ENCODE measurements at places on chromosomes 4 and X.

- no peak for DNase-seq
Measured at GRCh38 chrX:107199491-107199890, 6.7 kb downstream of the NUP62CL start.

DNA sequence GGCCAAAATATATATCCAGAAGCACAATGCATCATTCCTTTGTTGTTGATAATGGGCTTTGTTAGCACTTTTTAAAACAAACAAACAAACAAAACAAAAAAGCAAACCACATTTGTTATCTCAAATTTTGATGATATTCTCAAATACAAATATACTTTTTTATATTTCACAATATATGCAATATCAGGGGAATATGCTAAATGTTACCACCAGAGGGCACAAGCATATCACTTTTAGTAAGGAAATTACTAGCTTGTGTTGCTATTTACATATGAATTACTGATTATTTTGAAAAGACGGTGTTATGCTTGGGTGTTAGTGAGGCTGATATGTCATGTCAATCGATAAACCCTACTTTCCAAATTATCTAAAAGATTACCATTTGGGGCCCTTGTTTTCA lies 29.1 kb downstream of the RIPPLY1 start:
- no peak for DNase-seq

GRCh38 chrX:40172401-40173142 lies 74.8 kb upstream of the BCOR start:
- no peak for DNase-seq

DNA sequence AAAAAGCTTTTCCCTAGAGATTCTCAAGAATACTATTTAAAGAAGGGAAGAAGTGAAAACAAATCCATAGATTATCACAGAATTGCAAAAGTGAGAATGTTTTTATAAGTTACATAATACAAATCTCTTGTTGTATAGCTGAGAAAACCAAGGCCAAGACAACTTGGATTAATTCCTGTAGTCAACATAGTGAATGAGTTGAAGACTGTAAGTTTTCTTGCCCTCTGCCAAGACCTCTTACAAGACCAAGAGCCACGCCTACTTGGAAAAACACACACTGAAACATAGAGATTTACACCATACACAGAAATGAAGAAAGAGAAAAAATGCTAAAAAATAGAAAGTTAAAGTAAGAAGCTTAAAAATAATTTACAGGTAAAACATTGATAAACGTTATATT lies 2024.0 kb downstream of the PCDH7 start:
- DNase-seq: no peak

DNA sequence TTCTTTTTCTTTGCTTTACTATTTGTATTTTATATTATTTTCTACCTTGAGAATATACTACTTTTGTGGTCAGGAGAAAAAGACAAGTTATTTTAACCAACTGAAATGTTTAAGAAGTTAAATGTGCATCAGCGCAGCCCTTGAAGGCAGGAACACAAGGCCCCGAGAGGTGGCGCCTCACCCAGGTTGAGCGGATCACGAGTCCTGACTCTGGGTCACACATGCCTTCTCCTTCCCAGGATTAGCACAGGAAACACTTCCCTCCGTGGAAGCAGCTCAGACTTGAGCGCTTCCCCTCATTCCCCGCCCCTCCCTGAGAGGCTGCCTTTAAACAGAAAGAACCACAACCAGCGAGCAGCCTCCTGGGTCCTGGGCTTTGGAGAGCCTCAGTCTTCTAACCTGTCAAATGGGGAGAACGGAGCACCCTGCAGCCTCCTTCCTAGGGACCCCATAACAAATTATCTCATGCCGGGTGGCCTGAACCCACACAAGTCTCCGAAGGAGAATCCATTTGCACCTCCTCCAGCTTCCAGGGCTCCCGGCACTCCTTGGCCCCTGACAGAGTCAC lies 217.6 kb downstream of the AFAP1 start:
- DNase-seq: no peak

GRCh38 chrX:19883878-19884277 lies 3.5 kb downstream of the SH3KBP1 start:
- no peak for DNase-seq

- DNase-seq: no peak
Measured at GRCh38 chr4:32574803-32575202, 1854.6 kb downstream of the PCDH7 start.

GRCh38 chr4:165379678-165380064 lies 863 bp downstream of the CPE start:
- no peak for DNase-seq

DNA sequence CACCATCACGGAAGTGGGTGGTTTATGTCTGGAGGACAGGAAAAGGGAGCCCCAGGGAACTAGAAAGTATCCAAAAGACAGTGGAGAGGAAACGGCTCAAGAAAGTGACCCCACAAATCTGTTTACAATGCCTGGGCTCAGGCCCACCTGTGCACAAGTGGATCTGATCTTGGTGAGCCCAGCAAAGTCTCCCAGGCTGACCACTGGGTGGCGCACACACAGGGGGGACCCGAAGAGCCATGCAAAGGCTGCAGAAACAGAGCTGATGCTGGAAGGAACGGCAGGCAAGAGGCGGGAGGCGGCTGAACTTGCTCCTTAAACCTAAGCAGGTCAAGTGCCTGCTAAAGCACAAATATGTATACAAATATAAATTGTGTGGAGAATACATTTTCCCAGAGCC lies 9.6 kb downstream of the HAUS7 start:
- DNase-seq: peak; percentile 35

DNA sequence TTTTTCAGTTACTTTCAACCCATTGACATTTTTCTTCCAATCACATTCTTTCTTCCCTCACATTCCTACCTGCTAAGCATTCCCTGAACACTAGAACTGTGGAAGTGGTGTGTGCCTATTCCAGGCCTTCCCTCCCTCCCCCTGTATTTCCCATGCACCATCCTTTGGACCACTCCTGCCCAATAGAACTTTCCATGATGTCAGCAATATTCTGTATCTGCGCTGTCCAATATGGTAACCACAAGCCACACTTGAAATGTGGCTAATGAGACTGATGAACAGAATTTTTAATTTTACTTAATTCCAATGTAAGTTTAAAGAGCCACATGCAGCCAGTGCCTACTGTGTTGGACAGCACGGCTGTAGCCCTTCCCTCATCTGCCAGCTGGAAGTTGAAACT lies 57.5 kb downstream of the DCTD start:
- no peak for DNase-seq

DNA sequence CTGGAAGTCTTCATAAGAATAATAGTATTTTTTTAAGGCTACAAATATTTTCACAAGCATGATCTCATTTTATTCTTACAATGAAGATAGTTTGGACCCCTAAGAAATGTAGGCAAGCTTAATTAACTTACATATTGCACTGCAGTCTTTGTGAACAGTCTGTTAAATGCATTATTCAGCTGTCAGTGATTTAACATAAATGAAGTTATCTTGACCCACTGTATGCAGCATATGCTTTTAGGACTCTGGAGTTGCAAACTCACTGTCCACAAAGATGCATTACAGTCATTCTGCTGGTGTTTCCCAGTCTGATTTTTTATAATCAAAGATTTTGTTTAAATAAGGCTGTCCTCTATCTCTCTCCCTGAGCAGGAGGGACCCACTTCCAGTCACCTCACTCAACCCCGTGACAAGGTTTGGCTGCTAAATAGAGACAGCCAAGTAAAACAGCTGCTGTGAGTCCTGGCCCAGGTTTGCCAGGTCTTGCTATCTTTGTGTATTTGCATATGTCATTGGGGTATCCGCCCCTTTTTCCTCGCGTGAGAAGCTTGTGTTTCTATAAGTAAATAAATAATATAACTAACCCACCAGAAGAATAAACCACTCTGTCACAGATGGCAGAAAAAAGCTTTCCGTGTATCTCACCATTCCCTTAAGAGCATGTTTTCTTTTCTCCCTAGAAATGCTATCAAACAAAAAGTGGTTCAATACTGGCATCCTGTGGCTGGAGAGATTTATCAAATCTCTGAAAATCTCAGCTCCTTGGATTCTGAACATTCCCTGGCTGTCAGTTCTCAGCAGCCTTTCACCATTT lies 67.0 kb downstream of the SLC7A11 start:
- no peak for DNase-seq

DNA sequence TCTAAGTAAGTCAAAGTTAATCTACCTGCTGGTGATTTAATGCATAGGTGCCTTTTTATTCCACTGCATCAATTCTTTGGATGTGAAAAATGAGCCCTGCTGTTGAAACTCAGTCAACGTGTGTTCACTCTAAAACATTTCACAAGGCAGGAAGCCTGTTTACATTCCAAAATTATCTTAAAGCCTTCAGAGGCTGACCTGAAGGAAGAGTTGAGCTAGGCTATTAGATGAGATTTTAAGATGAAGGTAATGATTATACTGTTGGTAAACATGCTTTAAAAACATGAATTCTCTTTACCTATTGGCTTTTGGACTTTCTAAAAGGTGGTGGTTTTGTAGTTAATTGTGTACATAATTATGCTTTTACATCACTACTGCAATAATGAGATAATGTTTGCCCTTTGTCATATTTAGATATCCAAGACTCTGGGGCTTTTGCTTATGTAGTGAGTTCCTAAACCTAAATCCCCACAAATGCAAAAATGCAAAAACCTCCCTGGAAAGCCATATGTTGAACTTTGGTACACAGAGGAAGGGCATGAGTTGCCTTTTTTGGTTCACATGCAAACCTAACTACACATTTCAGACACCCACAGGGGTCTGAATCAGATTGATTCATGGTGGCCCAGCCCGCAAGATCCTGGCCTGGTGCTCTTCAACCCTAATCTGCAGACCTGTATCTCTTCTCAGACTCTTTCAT lies 92.3 kb downstream of the KLHL8 start:
- DNase-seq: no peak

GRCh38 chr4:68416591-68416990 lies 30.7 kb upstream of the TMPRSS11E start:
- no peak for DNase-seq

DNA sequence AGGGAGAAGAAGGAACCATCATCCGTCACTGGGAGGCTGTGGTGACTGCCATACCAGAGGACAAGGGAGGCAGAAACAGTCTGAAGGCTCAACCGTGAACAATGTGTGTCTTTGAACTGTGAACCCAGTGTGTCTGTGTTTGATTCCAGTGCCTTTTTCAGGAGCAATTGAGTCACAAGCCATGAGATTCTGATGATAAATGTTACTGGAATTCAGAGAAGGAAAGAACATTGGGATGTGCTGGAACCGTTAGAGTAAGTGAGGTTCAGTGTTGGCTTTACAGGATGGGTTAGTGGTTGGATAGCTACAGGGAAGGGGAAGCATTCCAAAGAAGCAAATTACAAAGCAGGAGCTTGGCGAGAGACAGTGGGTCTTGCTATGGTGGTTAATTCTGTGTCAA lies 464.4 kb downstream of the TRIML1 start:
- no peak for DNase-seq

GRCh38 chr4:57282933-57283310 lies 172.7 kb upstream of the IGFBP7 start:
- no peak for DNase-seq

DNA sequence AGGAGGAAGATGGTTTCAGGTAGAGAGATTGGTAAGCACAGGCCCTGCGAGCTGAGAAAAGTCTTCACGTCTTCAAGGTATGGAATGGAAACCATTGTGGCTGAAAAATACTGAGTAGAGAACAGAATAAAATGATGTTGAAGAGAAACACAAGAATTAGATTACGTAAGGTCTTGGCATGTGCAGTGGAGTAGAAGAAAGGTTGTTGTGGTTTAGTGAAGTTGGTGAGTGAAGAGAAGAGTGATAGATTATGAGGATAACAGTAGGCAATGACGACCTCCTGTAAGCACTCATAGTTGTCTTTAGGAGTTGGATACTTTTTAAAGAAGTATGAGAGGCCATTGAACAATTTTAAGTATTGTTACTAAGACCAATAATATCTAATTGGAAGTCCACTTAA lies 642.6 kb downstream of the PCDH7 start:
- no peak for DNase-seq

DNA sequence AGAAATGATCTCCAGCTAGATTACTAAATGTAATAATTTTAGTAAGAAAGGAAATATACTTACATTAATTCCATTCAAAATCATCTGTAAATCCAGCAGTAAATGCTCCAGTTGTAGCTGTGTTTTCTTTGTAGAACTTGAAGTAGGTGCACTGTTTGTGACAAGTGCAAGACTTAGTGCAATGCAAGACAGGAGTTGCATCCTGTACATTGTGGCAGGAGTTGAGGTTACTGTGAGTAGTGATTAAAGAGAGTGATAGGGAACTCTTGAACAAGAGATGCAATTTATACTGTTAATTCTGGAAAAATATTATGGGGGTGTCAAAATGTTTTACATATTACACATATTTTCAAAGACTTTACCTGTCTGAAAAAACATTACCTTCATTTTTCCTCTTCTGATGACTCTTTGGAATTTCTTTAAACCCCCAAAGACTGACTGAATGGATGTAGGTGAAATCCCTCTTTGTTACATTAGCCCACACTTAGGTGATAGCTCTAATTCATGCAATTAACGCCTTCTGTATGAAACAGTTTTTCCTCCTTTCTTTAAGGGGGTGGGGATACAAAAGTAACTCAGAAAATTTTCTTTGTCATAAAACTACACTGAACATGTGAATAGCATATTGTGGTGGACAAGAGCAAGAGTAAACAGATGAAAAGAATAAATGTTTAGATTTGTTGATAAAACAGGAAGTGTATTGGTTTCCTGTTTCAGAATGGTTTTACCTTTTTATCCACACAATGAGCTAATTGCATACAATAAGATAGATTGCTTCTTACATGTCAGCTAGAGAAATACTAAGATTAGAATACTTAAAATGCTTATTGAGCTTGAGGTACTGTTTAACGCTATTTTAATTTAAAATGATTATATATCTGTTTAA lies at the start of gene IL2:
IL2 (minus strand) TSS at position 495 of the 886 bp plus-strand sequence; CDS start at position 210, 285 bp downstream.
- DNase-seq: no peak

- no peak for DNase-seq
Measured at GRCh38 chr4:121800638-121800960, 524 bp upstream of the EXOSC9 start.

GRCh38 chr4:176052744-176053143 lies 12.9 kb upstream of the WDR17 start:
- DNase-seq: no peak

DNA sequence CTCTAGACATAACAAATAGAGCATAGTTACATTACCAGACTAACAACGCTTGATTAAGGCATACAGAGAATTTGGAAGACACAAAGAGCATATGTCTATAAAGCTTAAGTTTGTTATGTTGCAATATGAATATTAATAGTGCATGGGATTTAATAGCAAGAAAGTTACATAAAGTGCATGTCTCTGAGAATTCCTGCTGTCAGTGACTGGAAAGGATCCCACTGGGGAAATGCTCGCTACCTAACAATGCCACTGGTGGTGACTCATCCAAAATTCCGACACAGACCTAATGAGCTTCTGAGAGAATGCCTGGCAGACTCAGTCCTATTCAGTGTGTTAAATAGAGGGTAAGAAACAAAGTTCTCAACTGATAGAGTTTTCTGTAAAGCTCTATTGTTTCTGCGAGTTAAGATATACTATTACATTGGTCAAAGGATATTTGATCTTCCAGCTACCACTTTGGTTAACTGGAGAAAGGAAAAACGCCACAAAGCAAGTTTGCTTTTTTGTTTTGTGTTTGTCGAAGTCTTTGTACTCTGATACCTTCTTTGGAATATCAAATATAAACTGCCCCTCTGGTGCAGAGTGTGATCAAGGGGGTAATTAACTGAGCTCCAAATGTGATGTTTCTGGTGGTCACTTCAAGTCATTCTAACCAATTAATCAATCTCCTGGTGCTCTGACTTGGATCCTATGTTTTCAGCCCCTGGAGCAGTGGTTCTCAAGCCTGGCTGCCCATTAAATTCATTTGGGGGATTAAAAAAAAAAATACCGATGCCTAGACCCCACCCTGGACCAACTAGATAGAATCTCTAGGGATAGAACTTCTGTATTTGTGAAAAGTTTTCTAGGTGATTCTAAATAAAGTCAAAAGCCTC lies 107.9 kb downstream of the PALLD start:
- DNase-seq: no peak

- no peak for DNase-seq
Measured at GRCh38 chr4:1763550-1764080, 29.5 kb upstream of the FGFR3 start.

Data from effector CD4-positive, alpha-beta T cell (primary cell).